ENCODE measurements at places on chromosomes 4 and X.

DNA sequence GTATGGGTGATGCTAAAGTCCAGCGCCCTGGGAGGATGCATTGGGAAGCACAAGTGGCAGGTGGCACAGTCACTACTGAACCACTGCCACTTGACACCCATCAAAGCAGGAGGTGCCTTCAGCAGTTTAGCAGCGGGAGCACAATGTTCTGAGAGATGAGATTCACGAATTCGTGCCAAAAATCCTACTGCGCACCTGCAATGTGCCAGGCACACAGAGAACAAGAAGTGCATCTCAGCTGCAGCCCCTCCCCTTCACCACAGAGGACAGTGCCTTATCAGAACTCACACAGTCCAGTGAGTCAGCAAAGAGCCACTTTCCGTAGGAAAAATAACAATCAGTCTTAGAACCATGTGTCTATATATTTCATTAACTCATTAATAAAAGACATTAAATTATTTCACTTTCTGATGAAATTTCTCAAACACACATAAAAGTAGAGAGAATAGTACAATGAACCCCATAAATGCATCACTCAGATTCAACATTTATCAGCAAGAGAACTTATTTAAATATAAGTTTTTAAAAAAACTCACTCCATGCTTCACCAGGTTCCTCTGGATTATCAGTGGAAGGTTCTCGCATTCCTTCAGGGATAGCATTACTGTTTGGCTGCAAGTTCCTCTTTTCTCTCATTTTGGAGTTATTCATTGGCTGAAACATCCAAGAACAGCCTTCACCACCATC, 47.0 kb downstream of the BEND2 start:
- no peak for DNase-seq

DNA sequence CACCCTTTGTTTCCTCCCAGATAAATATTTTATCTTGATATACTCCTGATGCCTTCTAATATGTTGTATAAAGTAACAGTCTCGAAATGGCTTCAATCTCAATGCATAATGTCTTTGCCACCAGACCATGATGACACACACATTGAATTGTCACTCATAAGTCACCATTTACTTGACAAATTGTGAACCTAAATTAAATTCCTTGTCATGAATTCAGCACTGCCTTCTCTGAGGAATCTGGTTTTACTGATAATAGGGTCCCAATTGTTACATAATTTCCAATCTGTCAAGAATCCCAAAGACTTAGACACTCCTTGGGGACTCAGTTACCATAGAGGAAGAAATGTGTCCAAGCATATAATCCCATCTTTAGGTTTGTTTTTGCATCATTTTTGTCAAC, 82.3 kb downstream of the NWD2 start:
- no peak for DNase-seq

GRCh38 chrX:10239611-10240064, 82.9 kb downstream of the CLCN4 start:
- DNase-seq: peak; percentile 65

GRCh38 chr4:26288355-26288909, 32.4 kb upstream of the RBPJ start:
- no peak for DNase-seq

- peak; percentile 40 for DNase-seq
Observed at GRCh38 chrX:53435997-53436396, 1.8 kb upstream of the HSD17B10 start.

- DNase-seq: peak; percentile 48
Observed at GRCh38 chr4:155946486-155946885, 7.2 kb downstream of the CTSO start.

- no peak for DNase-seq
Observed at GRCh38 chr4:26402458-26402857, 81.6 kb downstream of the RBPJ start.

GRCh38 chrX:44343412-44344141, at the start of gene EFHC2:
Gene EFHC2 (minus strand): TSS chrX:44343672. CDS start chrX:44343588, 84 bp downstream.
- peak; percentile 8 for DNase-seq

DNA sequence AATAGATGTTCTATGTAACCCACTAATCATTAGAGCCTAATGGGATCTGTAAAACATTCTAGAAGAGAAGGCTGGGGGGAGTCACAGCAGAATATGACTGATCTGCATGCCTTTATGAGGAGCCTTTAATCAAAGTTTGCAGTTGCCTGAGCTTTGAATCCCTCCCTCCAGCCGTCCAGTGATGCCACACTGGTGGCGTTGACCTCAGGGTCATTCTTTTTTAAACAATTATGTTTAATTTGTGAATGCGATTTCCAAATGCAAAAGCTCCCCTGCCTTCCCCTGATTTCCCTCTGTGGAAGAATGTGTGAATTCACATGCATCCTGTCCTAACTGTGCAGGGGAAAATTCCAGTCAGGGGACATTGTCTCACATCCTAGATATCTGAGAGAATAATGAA, 199.7 kb upstream of the GPR101 start:
- DNase-seq: no peak

DNA sequence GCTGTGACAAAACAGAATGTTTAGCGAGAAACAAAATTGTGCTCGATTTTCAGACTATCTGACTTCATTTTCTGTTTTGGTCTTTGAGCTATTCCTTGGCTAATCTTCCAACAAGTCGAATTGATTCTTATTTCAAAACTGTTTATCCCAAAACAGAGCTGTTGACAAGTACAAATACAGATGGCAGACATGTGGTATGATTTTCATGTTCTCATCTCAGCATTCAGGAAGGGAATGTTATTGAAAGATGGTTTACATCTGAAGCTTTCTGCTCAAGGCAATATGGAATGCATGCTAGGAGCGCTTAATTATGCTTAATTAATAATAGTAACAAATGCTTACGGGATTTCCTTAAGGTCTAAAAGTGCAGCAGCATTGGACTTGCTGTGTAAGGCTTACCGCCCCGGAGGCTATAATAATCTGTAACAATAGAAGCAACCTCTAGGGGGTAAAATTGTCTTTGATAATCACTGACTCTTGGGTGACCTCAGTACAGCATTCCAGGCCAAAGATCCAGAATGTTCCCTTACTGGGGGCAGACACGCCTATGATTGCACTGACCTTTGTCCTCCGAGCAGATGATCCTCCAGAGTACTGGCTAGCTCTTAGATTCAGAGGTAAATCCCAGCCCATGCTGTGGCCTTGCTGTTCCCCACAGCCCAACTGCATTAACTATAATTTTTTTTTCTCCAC, 16.4 kb downstream of the LSM6 start:
- no peak for DNase-seq

DNA sequence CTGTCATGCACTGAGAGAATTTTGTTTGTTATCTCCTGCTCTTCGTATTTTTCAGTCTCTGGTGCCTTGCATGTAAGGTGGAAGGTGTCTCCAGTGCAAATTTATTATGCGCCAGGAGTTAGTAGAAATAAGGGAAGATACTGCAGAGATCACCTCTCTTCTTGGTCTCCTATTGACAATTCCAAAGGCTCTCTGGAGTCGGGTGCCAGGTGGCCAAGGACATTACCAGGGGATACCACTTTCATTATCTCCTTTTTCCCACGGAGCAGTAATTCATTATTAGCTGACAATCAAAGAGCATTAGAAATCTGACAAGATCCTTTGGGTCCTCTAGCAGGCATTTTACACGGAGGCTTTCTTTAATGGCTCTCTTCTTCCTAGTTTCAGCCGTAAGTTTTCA, 26.0 kb downstream of the ADD1 start:
- no peak for DNase-seq

GRCh38 chr4:137998666-137999429, 243.3 kb downstream of the SLC7A11 start:
- DNase-seq: no peak

DNA sequence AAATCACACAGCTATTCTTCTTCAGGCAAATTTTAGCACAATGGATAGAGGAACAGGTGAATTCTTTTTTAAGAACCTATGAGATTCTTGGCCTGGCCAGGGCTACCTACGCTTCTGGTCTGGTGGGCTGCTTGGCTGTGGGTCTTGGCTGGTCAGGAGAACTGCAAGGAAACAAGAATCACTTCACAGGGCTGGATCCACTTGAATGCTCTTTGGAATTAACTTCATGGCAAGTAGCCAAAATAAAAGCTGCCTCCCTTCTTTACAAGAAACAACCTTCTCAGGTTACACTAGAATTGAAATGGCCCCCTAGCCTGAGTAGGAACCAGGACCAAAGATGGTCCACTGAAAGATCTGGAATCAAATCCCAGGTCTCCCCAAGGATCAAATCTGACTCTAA, 519.1 kb downstream of the IQCM start:
- DNase-seq: no peak

DNA sequence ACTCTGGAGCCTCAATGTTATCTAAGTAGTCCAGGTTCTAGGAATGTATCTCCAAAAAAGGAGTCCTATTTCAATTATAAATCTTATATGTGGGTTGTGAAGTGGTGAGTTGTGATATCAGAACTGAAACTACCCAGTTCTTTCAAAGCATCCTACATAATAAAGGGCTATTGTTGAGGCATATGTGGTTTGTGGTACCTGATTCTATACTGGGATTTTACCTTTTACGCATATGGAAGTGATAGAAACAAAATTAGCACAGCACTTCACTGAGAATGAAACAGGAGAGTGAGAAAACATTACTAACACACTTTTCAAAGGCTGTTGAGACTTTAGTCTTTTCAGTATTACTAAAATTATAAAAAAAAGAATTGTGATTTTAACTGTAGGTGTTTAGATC, 417.7 kb upstream of the GALNT7 start:
- DNase-seq: no peak

GRCh38 chrX:44913656-44914531, 40.9 kb downstream of the KDM6A start:
- no peak for DNase-seq

- DNase-seq: no peak
Observed at GRCh38 chrX:133776072-133776471, 209.3 kb downstream of the GPC3 start.

DNA sequence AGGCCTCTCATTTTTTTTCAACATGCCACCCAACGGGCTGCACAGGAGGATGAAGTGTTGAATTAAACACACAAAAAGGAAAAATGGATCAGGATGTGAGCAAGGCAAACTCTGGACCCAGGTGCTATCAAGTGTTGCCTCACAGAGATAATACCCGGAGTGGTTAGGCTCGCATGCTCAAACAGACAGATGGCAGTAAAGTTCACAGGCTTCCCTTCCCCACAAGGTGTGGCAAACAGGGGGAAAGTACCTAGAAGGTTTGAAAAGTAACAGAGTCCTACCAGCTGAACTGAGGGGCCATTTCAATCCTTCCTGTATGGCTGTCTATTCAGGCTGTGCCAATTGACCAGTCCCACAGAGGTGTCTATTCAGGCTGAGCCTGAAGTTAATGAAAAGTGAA, 123.9 kb upstream of the GC start:
- no peak for DNase-seq

DNA sequence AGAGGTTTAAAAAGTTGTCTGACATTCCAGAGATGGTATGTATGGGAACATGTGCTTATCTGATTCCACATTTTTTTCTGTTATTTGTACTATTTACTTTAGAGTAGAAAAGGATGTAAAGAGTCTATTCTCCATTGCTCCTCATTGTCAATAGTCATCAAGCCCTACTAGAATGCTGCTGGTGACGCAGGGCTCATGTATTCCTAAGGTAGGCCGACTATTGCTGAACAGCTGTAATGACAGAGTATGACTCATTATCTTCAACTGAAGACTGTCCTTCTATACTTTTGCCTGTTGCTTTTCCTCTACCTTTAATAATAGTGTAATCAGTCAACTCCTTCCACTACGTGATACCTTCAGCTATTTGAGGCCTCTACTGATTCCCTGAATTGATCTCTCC, 509.1 kb upstream of the NR3C2 start:
- DNase-seq: no peak

- no peak for DNase-seq
Observed at GRCh38 chrX:104419211-104419610, 146.8 kb upstream of the IL1RAPL2 start.

DNA sequence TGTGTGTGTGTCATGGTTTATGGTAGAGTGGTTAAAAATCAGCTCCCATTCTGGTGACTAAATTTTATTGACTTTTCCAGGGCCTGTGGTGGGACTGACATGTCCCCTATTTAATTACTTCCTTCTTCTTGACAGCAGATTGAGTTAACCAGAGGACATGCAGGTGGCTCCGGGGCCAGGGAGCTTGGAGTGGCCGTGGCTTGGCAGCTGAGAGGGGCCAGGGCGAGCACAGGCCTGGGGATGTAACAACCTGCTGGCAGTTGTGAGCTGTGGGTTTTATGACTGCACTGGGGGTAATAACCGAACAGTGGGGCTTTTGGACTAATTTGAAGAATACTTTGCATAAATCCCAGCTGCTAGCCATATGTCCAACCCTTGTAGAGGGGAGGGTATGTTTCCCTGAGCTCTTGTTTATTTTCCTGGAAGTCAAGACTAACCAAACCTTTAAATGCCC, 186.0 kb downstream of the MID1IP1 start:
- DNase-seq: no peak

- DNase-seq: no peak
Observed at GRCh38 chrX:34146906-34147305, 14.8 kb upstream of the FAM47A start.

DNA sequence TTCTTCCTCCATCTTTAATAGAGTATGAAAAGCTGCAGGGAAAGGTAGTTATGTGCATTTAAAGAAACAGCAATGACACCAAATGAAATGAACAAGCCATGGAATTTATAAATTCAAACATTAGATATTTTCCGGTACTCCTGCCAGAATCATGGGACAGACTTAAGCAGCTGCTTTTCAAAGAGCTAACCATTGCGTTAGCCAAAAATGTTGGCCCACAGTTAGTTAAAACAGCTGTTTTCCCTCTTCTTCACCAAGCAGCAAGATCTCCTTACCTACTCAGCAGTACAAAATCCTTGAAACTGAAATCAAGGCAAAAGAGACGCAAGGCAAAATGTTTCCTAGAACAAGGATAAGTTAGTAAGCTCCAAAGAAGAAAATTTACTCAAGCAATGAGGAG, 64.0 kb downstream of the MANBA start:
- DNase-seq: no peak

- DNase-seq: no peak
Observed at GRCh38 chr4:105288121-105288520, 141.4 kb downstream of the TET2 start.

DNA sequence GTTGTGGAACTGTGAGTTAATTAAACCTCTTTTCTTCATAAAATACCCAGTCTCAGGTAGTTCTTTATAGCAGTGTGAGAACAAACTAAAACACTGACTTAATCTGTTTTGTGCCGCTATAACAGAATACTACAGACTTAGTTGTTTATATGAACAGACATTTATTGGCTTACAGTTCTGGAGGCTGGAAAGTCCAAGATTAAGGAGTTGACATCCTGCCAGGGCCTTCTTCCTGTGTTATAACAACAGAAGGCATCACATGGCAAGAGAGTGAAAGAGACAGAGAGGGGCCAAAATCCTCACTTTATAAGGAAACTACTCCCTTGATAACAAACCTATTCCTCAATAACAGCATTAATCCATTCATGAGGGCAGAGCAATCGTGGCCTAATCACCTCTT, 42.5 kb upstream of the KCNIP4 start:
- DNase-seq: no peak

GRCh38 chrX:46595084-46595483, 21.5 kb downstream of the CHST7 start:
- no peak for DNase-seq

DNA sequence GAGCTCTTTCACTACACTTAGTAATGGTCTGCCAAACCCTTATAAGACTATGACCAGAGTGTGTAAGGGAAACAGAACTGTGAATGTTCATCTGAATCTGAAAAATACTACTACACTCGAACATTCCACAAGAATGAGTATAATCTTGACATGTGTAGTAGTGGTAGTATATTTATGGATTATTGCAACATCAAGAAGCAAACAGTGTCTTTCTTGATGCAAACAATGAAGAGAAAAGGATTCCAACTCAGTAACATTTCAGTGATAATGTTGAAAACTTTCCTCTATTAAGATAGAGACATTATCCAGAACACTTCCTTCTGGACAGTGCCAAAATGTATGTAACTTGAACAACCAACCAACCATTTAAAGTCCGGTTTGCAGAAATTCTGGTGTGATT, 394.7 kb upstream of the CPEB2 start:
- DNase-seq: peak; percentile 40

All from stromal cell of bone marrow (primary cell).